ENCODE measurements at places on chromosomes 2 and 18. TPM values are rescaled to one million over a fixed set of nuclear protein-coding genes. Genes with fewer than 3 reads are reported as not detected.
A peak's percentile ranks its signal among the peaks of the same experiment; 100 is the strongest.

The SPEG gene
- 17.2 TPM for total RNA-seq

- no peaks in the 10 kb centered on the region for H3K27me3 ChIP-seq
- no peak for DNase-seq
- H3K4me3 ChIP-seq, result no peak overlapping the region
- H3K4me1 ChIP-seq, result no peaks in the 10 kb centered on the region
- H3K36me3 ChIP-seq, result no peaks in the 10 kb centered on the region
- H3K27ac ChIP-seq, result no peak overlapping the region
These were observed 149.6 kb upstream of the GALNT5 start for GRCh38 chr2:157107877-157108276.

The AFF3 gene
- total RNA-seq, result 3.9 TPM

- no peak overlapping the region for H3K27ac ChIP-seq
- H3K4me3 ChIP-seq, result no peak overlapping the region
- DNase-seq, result no peak
- no peaks in the 10 kb centered on the region for H3K36me3 ChIP-seq
- peaks cover 8% of the 10 kb centered on the region for H3K4me1 ChIP-seq
These were observed 55.9 kb upstream of the ATL2 start for GRCh38 chr2:38432820-38433606.

- no peak for DNase-seq
- no peaks in the 10 kb centered on the region for H3K27me3 ChIP-seq
- H3K27ac ChIP-seq, result no peak overlapping the region
- H3K4me3 ChIP-seq, result no peak overlapping the region
- no peaks in the 10 kb centered on the region for H3K4me1 ChIP-seq
These were observed 135.2 kb downstream of the RDH14 start for GRCh38 chr2:18425210-18425703.

- H3K4me1 ChIP-seq, result no peaks in the 10 kb centered on the region
- no peak overlapping the region for H3K4me3 ChIP-seq
- DNase-seq, result no peak
- H3K27ac ChIP-seq, result no peak overlapping the region
- H3K27me3 ChIP-seq, result no peaks in the 10 kb centered on the region
These were observed 21.1 kb upstream of the GALNT5 start for GRCh38 chr2:157236404-157236803.

- H3K4me3 ChIP-seq, result peak within 1 kb of the TSS; percentile 40
- H3K36me3 ChIP-seq, result no peaks in the 10 kb centered on the region
- no peaks in the 10 kb centered on the region for H3K27me3 ChIP-seq
- H3K27ac ChIP-seq, result no peak within 1 kb of the TSS
- H3K4me1 ChIP-seq, result peaks cover 10% of the 10 kb centered on the region
These were observed at the start of gene HMSD for GRCh38 chr18:63949068-63949737. HMSD (plus strand) TSS chr18:63949301; CDS start chr18:63953456, 4,155 bp downstream.

The ASXL3 gene
- 2.0 TPM for total RNA-seq

The POTEI gene
- not detected for total RNA-seq

The PID1 gene
- total RNA-seq, result 6.4 TPM

DNA sequence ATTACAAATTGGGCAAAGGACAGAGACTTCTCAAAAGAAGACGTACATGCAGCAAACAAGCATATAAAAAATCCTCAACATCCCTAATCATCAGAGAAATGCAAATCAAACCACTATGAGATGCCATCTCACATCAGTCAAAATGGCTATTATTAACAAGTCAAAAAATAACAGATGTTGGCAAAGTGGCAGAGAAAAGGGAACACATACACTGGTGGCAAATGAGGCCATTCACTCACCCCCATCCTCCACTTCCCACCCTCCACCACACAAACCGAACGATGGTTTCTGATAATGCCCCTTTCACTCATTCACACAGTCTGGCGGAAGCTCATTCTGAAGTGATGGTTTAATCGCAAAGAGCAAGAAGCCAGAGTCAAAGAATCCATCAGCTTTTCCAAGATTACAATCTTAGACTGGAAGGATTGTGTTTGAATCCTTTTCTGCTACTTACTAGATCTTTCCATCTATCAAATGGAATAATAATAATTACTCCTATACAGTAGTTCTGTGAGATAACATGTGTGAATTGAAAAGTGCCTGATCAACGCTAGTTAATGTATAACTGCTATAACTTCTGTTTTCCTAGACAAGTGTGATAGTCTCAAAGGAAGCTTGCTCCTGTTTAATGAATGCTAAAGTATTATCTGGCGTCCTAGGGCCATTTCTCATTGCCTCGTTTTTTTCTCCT lies 16.9 kb upstream of the CD28 start:
- no peak overlapping the region for H3K4me3 ChIP-seq
- no peak overlapping the region for H3K27ac ChIP-seq
- no peaks in the 10 kb centered on the region for H3K27me3 ChIP-seq
- no peak for DNase-seq

- no peaks in the 10 kb centered on the region for H3K4me1 ChIP-seq
- DNase-seq, result no peak
- H3K27me3 ChIP-seq, result no peaks in the 10 kb centered on the region
- no peak overlapping the region for H3K27ac ChIP-seq
These were observed 161.6 kb downstream of the NR4A2 start for GRCh38 chr2:156170929-156171328.

DNA sequence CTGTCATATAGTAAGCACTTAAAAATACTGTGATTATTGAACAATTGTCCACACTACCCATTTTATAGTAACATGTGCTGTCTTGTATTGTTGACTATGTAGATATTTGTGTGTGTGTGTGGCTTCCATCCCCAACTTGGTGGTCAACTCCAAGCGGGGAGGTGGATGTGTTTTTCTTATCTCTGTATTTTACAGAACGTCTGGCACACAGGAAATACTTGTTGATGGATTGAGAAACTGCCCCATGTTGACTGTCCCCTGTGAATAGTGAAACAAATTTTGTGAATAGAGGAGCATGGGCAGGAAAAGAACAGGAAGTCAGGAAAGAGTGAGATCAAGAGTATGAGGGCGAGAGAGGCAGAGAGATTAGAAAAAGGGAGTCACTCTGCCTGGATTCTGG lies 83.6 kb downstream of the CELF4 start:
- peaks cover 11% of the 10 kb centered on the region for H3K4me1 ChIP-seq
- H3K36me3 ChIP-seq, result no peaks in the 10 kb centered on the region
- H3K27me3 ChIP-seq, result peaks cover 67% of the 10 kb centered on the region
- H3K27ac ChIP-seq, result no peak overlapping the region

DNA sequence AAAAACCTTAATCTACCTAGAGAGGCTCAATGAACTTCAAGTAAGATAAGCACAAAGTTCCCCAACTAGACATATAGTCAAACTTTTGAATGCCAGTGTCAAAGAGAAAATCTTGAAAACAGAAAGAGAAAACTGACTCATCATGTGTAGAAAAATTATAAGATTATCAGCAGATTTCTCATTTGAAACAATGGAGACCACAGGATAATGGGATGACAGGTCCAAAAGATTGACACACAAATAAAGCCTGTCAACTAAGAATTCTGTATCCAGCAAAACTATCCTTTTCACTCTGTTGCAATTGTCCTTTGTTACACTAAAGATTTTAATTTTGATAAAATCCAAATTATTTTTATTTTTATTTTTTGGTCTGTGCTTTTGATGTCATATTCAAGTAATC lies 61.6 kb downstream of the COPS8 start:
- no peak overlapping the region for H3K4me3 ChIP-seq
- no peak overlapping the region for H3K27ac ChIP-seq
- H3K4me1 ChIP-seq, result peaks cover 4% of the 10 kb centered on the region
- no peaks in the 10 kb centered on the region for H3K27me3 ChIP-seq

DNA sequence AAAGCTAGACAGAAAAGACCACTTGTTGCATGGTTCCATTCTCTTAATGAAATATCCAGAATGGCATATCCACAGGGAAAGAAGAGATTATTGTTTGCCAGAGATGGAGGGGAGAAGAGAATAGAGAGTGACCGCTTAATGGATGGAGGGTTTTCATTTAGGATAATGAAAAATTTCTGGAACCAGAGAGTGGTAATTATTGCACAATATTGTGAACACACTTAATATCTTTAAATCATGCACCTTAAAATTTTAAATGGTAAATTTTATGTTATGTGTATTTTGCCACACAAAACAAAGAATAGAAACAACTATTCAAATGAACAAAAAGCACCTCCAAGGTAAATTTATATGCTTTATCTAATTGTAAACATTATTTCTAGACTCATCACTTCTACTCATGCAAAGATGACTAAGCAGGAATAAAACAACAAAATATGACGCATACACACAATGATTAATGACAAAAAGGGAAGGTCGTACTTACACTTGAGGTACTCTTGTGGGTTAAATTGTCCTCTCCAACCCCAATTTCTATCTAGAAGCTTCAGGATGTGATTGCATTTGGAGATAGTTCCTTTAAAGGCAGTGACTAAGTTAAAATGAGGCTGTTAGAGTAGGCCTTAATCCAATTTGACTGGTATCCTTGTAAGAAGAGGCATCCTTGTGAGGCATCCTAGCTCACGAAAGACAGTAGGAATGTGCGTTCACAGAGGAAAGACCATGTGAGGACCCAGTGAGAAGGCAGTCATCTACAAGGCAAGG lies 18.7 kb upstream of the DHRS9 start:
- no peaks in the 10 kb centered on the region for H3K36me3 ChIP-seq
- no peak overlapping the region for H3K4me3 ChIP-seq
- H3K27me3 ChIP-seq, result no peaks in the 10 kb centered on the region
- H3K27ac ChIP-seq, result no peak overlapping the region
- no peak for DNase-seq

The ZEB2 gene
- 42.6 TPM for total RNA-seq

- peaks cover 32% of the 10 kb centered on the region for H3K36me3 ChIP-seq
- peaks cover 5% of the 10 kb centered on the region for H3K4me1 ChIP-seq
- H3K27me3 ChIP-seq, result no peaks in the 10 kb centered on the region
- no peak overlapping the region for H3K4me3 ChIP-seq
These were observed 18.4 kb downstream of the MXD1 start for GRCh38 chr2:69933254-69933828.

The METTL5 gene
- total RNA-seq, result 40.8 TPM

The KIF5C gene
- total RNA-seq, result 0.30 TPM

DNA sequence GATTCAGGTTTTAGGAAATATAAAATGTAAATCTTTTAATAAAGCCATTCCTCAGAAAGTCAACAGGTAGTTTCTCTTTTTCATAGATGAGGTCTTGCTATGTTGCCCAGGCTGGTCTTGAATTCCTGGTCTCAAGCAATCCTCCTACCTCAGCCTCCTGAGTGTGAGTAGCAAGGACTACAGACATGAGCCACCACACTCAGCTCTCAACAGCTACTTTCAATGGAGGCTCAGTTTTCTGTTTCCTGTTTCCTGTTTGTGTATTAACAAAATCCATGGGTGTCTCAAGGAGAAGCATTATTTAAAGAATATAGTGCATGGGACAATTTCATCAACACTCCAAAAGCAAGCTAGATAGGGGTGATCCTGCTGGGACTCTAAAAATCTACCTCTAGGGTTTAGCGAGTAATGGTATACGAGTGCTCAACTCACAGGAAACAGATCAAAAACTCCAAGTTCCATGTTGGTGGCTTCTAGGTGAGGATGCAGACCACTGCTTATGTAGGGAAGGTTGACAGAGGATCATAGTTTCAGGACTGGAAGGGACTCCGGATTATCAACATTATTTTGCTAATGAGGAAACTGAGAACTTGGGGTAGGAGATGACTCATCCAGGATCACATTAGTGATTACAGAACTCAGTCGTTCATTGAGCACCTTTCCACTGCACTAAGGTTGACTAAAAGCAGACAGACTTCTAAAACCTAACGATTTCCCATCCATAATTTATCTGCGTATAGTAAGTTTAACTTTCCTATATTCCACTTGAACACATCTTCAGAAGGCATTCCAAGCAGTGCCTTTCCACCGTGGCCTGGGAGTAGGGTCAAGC lies 61.7 kb upstream of the WIPF1 start:
- no peak overlapping the region for H3K27ac ChIP-seq
- no peaks in the 10 kb centered on the region for H3K36me3 ChIP-seq

DNA sequence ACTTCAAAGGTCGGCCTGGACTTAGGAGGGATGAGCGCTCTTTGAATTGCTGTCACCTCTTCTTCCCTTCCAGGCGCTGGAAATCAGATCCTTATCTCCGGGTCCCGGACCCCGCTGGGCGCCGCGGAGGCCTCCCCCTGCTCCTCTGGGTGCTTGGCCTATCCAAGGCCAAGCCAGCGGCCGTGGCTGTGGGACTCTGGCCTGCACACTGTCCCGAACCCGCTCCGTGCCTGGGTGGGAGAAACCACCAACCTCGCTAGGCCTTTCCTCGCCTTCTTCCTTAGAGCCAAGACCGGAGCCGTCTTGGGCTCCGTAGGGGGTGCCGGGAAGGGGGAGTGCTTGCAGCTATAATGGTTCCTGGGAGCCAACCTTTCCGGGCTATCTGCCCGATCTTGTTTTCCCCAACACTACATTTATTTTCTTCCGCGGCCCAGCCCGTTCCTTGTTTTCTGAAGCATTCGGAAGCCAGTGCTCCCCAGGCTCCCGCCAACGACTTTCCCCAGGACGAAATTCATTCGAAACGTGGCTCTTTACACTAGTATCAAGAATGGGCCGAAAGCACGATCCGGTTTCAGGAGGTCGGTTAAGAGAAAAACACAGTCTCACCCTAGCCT lies 2.4 kb downstream of the OSR1 start:
- H3K27me3 ChIP-seq, result peaks cover 99% of the 10 kb centered on the region
- peak overlapping the region; percentile 51 for H3K4me3 ChIP-seq
- no peaks in the 10 kb centered on the region for H3K36me3 ChIP-seq
- no peak for DNase-seq
- H3K27ac ChIP-seq, result peak overlapping the region; percentile 67

GRCh38 chr18:33128581-33128980 lies 311.9 kb downstream of the CCDC178 start:
- no peaks in the 10 kb centered on the region for H3K27me3 ChIP-seq
- no peak for DNase-seq
- no peaks in the 10 kb centered on the region for H3K4me1 ChIP-seq
- H3K36me3 ChIP-seq, result no peaks in the 10 kb centered on the region

DNA sequence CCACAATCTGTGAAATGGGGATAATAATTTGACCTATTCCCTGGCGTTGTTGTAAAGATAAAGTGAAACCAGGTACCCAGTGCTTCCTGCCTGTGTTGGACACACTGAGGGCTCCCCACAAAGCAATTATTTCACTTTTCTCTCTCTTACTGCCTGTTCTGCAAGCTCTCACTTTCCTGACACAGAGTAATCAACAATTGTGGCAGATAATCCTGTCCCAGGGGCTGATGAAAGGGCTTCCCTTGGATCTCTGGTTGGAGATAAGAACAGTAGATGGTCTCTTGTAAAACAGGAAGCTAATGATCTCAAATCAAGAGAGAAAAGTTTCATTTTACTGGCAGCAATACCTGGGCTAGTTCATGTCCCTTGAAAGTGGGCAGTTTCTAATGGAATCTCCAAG lies 190.4 kb upstream of the EPHA4 start:
- H3K27ac ChIP-seq, result no peak overlapping the region
- H3K4me1 ChIP-seq, result no peaks in the 10 kb centered on the region
- no peak overlapping the region for H3K4me3 ChIP-seq
- DNase-seq, result no peak
- H3K36me3 ChIP-seq, result no peaks in the 10 kb centered on the region
- no peaks in the 10 kb centered on the region for H3K27me3 ChIP-seq

The CYS1 gene
- not detected for total RNA-seq

- H3K4me3 ChIP-seq, result no peak overlapping the region
- H3K27me3 ChIP-seq, result no peaks in the 10 kb centered on the region
- peaks cover 67% of the 10 kb centered on the region for H3K36me3 ChIP-seq
These were observed 6.6 kb downstream of the RMP24 start for GRCh38 chr18:35979112-35979511.

- no peaks in the 10 kb centered on the region for H3K4me1 ChIP-seq
- no peak overlapping the region for H3K4me3 ChIP-seq
- DNase-seq, result no peak
- H3K36me3 ChIP-seq, result no peaks in the 10 kb centered on the region
These were observed 28.5 kb upstream of the ACKR3 start for GRCh38 chr2:236541008-236541562.

Data from suprapubic skin (tissue), 4 donors.